Right kidney (tissue), 9 donors: ENCODE measurements at places on chromosomes 13 and 19.

- no peak for DNase-seq
Measured at GRCh38 chr13:51317262-51317661, 22.2 kb upstream of the SERPINE3 start.

DNA sequence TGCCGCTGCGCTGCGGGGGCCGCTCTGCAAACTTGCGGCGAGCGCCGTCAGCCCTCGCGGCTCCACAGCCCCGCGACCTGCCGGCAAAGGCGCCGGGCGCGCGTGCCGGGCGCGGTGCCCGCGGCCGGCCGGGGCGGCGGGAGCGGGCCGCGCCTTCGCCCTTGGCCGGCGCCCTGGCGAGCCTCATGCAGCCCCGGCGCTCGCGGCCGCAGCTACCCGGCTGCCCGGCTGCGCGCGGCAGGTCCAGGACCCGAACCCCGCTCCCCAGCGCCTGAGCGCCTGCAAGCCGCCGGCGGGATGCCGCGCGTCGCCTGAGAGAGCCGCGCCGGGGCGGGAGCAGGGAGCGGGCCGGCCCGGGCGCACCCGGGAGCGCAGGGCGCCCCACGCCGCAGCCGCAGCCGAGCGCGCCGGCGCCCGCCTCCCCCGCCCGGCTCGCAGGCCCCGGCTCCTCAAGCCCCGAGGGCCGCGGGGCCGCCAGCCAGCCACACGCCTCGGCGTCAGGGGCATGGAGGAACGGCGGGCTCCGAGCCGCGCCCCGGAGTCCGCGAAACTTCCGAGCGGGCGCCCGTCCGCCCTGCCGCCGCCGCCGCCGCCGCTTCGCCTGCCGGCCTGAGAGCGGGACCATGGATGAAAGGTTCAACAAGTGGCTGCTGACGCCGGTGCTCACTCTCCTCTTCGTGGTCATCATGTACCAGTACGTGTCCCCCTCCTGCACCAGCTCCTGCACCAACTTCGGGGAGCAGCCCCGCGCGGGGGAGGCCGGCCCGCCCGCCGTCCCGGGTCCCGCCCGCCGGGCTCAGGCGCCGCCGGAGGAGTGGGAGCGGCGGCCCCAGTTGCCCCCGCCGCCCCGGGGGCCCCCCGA lies 564 bp downstream of the HS6ST3 start:
- DNase-seq, result peak; percentile 67

DNA sequence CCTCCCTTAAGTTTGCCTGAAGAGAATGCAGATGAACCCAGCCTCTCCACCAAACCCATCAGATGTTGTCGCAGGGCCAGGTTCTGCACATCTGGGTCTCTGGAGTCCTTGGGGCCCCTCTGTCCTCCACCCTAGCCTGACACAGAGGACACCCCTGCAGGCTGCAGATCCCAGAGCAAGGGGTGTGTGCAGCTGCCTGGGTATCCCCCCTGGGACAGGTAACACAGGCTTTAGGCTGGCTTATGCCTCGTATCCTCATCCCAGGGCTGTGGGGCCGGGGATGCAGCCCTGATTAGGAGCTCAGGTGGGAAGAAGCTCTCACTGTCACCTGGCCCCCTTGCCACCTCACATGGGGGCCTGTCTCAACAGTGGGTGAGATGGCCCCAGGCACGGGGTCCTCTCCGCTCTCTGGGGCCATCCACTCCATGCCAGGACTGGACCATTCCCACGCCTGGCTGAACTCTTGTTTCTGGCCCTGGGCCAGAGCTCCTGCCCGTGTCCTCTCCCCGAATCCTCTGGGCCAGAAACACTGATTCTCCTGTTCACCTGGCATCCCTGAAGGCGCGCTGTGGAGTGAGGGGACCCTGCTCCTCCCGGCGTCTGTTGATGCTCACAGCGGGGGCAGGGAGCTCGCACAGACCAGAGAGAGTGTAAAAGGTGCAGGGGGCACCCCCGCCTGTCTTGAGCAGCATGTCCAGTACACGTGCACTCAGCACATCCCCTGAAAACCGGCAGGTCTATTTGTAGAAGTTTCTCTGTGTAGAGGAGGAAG lies 38.7 kb upstream of the TPM4 start:
- no peak for DNase-seq

GRCh38 chr19:4077800-4078684 lies 11.3 kb upstream of the ZBTB7A start:
- DNase-seq, result peak; percentile 62

DNA sequence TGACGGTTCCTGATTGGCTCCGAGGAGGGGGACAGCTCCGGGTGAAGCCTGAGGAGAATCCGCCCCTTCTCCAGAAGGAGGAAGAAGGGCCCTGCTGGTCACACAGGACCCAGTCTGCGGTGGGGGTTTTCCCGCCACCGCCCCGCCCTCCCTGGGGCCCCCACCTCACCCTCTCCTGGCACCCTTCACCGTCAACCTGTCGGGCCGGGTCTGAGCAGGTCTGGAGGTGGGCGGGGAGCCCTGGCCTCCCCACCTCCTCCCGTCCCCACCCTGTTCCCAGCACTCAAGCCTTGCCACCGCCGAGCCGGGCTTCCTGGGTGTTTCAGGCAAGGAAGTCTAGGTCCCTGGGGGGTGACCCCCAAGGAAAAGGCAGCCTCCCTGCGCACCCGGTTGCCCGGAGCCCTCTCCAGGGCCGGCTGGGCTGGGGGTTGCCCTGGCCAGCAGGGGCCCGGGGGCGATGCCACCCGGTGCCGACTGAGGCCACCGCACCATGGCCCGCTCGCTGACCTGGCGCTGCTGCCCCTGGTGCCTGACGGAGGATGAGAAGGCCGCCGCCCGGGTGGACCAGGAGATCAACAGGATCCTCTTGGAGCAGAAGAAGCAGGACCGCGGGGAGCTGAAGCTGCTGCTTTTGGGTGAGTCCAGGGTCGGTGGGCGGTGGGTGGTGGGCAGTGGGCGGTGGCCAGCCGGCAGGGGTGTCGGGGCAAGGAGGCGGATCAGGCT lies at the start of gene GNA15:
Gene GNA15, plus strand, starts transcription at position 73 of the 723 bp plus-strand sequence. Its CDS starts 418 bp downstream, at position 491.
- no peak for DNase-seq

DNA sequence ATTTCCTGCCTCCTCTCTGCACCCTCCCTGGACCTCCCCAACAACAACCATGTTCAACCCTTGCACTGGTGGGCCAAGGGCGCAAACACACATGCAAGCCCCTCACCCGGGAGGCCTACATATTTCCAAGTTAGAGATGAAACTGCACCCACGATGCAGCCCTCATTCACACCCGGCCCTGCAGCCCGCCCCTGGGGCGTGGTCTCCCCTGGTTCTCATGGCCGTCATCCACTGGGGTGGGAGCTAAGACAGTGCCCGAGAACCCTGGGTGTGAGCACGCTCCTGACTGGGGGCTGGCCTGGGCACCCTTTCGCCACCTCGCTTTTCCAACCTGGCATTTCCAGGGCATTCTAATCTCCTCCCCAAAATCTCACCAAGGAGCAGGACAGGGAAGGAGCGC lies 7.0 kb upstream of the SLC7A10 start:
- DNase-seq, result no peak

DNA sequence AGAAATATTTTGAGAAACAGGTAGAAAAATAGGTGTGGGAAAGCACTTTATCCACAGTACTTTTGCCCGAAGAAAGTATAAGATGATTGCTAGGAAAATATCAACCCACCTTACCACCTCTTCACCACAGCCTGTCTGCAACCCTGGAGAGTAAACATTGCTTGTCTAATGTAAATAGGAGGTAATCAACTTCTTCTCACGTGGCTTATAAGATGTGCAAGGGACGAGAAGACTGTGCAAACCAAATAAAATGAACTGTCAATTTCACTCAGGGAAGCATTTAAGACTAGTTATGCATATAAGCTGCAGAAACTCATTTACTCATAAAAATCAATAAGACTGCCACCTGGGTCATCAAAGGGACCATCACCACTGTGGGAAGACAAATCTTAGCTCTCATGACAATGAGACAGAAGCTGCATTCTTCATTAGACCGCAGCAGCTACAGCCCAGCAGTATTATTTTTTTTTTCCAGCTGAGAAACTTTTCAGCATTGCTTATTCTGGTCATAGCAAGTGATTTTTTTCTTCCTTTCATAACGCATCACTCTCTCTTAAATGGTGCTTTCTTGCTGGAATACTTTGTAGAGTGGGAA lies 807.7 kb upstream of the GPC6 start:
- no peak for DNase-seq

GRCh38 chr19:3599776-3600187 lies 6.9 kb downstream of the TBXA2R start:
- DNase-seq, result no peak

GRCh38 chr13:85525411-85525810 lies 273.8 kb downstream of the SLITRK6 start:
- no peak for DNase-seq

- no peak for DNase-seq
Measured at GRCh38 chr19:1844513-1845124, 3.7 kb downstream of the REXO1 start.

DNA sequence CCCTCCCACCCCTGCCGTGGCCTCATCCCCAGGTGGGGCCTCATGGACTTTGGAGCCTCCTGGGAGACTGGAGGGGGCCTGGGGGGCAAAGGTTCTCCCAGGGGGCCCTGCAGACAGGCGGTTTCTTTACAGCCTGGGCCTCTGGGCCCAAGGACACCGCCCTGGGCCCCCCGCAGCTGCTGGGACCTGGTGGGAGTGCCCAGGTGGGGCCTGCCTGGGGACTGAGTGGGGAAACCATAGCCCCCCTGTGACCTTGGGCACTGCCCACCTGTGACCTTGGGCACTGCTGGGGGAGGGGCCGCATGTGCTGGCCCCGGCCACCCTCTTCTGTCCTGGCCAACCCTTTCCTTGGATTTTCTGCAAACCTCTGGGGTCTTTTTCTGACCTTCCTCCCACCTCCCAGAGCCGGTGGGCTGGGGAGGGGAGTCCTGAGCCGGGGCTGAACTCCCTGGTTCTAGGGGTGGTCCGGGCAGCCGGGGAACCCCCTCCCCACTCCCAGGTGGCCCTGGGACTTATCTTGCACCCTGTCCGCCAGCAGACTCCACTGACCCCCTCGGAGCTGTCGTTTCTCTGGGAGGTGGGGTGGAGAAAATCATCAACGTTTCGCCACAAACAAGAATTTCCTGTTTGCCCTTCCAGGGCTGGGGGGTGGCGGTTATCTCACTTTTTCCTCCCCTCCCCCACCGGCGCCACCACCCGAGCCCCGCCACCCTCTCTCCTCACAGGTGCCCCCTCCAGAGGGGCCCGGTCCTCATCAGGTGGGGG lies 27.0 kb downstream of the ARID3A start:
- peak; percentile 70 for DNase-seq
